Stomach (tissue), 19 donors: ENCODE measurements at places on chromosomes 2 and 18. TPM values are rescaled to one million over a fixed set of nuclear protein-coding genes. Genes with fewer than 3 reads are reported as not detected.

GRCh38 chr18:46313521-46313920 lies 209.3 kb downstream of the HAUS1 start:
- H3K4me3 ChIP-seq, result no peak overlapping the region
- H3K27ac ChIP-seq, result no peak overlapping the region
- H3K36me3 ChIP-seq, result no peaks in the 10 kb centered on the region
- no peak for DNase-seq
- no peaks in the 10 kb centered on the region for H3K4me1 ChIP-seq

GRCh38 chr2:179181002-179181401 lies 83.6 kb downstream of the SESTD1 start:
- H3K27ac ChIP-seq, result no peak overlapping the region
- peaks cover 27% of the 10 kb centered on the region for H3K36me3 ChIP-seq
- no peak for DNase-seq

DNA sequence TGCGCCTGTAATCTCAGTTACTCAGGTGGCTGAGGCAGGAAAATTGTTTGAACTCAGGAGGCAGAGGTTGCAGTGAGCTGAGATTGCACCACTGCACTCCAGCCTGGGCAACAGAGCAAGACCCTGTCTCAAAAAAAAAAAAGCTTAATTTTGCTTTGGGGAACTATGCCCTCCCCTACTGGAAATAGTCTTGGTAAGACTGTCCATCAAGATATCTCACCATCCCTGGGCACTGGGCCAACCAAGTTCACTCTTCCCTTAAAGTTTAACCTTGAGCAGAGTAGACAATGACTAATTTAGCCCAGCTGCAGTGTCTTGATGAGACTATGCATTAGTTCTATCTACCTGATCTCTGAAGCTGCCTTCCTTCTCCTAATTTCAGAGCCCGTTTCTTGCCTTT lies 44.7 kb downstream of the ASXL2 start:
- no peaks in the 10 kb centered on the region for H3K27me3 ChIP-seq
- H3K4me1 ChIP-seq, result peaks cover 14% of the 10 kb centered on the region
- H3K4me3 ChIP-seq, result no peak overlapping the region
- no peak for DNase-seq

- DNase-seq, result no peak
- H3K27me3 ChIP-seq, result no peaks in the 10 kb centered on the region
- no peak overlapping the region for H3K4me3 ChIP-seq
- H3K27ac ChIP-seq, result no peak overlapping the region
- H3K4me1 ChIP-seq, result no peaks in the 10 kb centered on the region
These were observed 156.4 kb downstream of the PPP1R1C start for GRCh38 chr2:182142062-182142461.

- no peaks in the 10 kb centered on the region for H3K4me1 ChIP-seq
- H3K36me3 ChIP-seq, result no peaks in the 10 kb centered on the region
- no peak overlapping the region for H3K27ac ChIP-seq
- H3K4me3 ChIP-seq, result no peak overlapping the region
- peaks cover 10% of the 10 kb centered on the region for H3K27me3 ChIP-seq
These were observed 7.5 kb upstream of the STAMBP start for GRCh38 chr2:73821227-73821626.

DNA sequence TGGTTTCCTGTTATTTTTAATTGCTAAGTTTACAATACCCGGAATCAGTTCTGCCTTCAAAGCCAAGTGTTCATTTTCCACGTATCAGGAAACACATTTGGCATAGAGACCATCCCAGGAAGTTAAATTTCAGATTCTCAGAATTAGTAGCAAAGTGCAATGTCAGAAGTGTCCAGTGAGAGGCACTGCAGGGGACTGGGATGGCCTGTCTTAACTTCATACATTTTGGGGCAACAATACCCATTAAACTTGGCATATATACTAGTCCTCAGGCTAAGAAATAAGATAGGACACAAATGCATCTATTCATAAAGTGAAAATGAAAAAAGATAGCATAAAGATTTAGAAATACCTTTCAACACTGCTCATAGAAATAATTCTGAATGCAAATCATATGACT lies 1.5 kb upstream of the IL1RL2 start:
- DNase-seq, result peak; percentile 35
- no peaks in the 10 kb centered on the region for H3K36me3 ChIP-seq
- no peak overlapping the region for H3K4me3 ChIP-seq
- H3K27ac ChIP-seq, result no peak overlapping the region
- no peaks in the 10 kb centered on the region for H3K27me3 ChIP-seq
- peaks cover 10% of the 10 kb centered on the region for H3K4me1 ChIP-seq

DNA sequence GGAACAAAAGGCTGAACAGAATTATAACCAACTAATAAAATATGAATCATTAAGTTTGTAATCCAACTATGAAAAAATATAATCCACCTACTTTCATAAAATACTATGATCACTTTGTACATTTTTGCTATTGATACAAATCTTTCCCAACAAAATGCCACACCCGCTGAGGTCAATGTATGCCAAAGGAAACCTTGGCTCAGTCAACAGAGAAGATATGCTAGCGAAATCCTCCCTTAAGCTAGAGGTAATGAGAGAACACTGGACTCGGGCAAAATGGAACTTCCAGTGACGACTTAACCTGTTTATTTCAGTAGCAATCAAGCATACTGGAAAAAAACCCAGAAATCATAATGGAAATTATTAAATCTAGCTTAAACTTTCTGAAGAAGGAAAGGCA lies 81.5 kb downstream of the NOL10 start:
- H3K27me3 ChIP-seq, result no peaks in the 10 kb centered on the region
- no peak for DNase-seq
- H3K4me1 ChIP-seq, result no peaks in the 10 kb centered on the region

- no peak for DNase-seq
- H3K27ac ChIP-seq, result no peak overlapping the region
- H3K4me3 ChIP-seq, result no peak overlapping the region
- H3K27me3 ChIP-seq, result no peaks in the 10 kb centered on the region
These were observed 28.8 kb downstream of the STEAP3 start for GRCh38 chr2:119252186-119253113.

- no peak overlapping the region for H3K4me3 ChIP-seq
- no peak for DNase-seq
- H3K36me3 ChIP-seq, result no peaks in the 10 kb centered on the region
- H3K27me3 ChIP-seq, result no peaks in the 10 kb centered on the region
- H3K4me1 ChIP-seq, result peaks cover 13% of the 10 kb centered on the region
These were observed 79.7 kb upstream of the APCDD1 start for GRCh38 chr18:10374636-10375293.

GRCh38 chr2:133680343-133681049 lies 112.2 kb upstream of the NCKAP5 start:
- no peaks in the 10 kb centered on the region for H3K36me3 ChIP-seq
- H3K4me1 ChIP-seq, result peaks cover 2% of the 10 kb centered on the region
- no peaks in the 10 kb centered on the region for H3K27me3 ChIP-seq
- DNase-seq, result no peak
- H3K27ac ChIP-seq, result no peak overlapping the region

DNA sequence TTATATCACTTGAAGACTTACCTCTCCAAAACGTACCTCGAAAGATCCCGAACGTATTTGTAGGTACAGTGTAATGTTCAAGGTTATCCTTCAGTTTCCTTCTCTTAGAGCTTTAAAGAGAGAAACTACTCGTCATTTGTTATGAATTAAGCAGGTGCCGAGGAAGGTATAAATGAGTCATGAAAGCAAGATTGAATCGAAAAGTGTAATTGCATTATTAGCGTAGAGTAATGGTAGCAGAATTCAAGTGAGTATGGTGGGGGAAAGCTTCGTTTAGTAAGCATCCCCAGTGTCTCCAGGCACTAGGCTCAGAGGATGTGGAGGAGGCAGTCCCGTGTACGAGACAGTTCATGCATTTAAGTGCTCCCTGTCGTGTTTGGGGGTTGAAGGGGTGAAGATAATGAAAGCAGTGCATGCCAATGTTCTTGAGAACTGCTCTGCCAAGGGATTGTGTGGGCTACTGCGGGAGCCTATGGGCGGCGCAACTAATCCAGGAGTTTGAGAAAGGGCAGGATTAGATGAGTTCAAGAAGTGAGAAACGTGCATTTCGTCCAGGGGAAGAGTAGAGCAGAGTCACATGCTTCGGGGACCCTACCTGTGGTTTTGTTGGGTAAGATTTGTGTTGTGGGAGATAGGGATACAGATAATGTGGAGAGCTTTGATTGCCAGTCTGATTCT lies 858 bp downstream of the POLR1B start:
- H3K27me3 ChIP-seq, result no peaks in the 10 kb centered on the region
- peak overlapping the region; percentile 77 for H3K4me3 ChIP-seq
- H3K4me1 ChIP-seq, result peaks cover 22% of the 10 kb centered on the region
- no peak for DNase-seq

- peak; percentile 20 for DNase-seq
- H3K27me3 ChIP-seq, result no peaks in the 10 kb centered on the region
- no peaks in the 10 kb centered on the region for H3K36me3 ChIP-seq
- H3K4me3 ChIP-seq, result no peak overlapping the region
- H3K27ac ChIP-seq, result no peak overlapping the region
- H3K4me1 ChIP-seq, result no peaks in the 10 kb centered on the region
These were observed 141.5 kb downstream of the SPHKAP start for GRCh38 chr2:228039752-228040534.

- no peak overlapping the region for H3K27ac ChIP-seq
- H3K4me3 ChIP-seq, result no peak overlapping the region
- H3K27me3 ChIP-seq, result no peaks in the 10 kb centered on the region
These were observed 308.8 kb downstream of the DCDC2C start for GRCh38 chr2:4012197-4012596.

GRCh38 chr18:44632469-44633145 lies 48.1 kb upstream of the SETBP1 start:
- DNase-seq, result no peak
- H3K27me3 ChIP-seq, result no peaks in the 10 kb centered on the region
- H3K4me3 ChIP-seq, result no peak overlapping the region
- no peak overlapping the region for H3K27ac ChIP-seq
- H3K36me3 ChIP-seq, result no peaks in the 10 kb centered on the region

DNA sequence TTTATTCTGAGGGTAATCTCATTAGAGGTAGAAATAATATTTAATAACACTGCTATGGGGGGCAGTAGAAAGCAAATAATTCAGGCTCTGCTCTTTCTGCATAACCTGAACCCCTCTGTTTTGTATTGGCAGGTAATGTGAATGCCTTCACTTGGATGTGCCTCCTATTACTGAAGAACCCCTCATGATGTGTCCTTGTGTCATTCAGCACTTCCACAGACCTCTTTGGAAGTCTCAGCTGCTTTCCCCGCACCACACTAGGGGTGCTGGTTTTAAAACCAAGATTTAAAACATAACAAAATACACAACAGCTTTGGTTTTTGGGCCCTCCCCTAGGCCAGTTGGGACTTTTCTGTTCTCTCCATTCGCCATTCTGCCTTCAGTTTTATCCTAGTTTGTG lies 281.7 kb upstream of the MC4R start:
- H3K36me3 ChIP-seq, result no peaks in the 10 kb centered on the region
- no peaks in the 10 kb centered on the region for H3K27me3 ChIP-seq
- no peak for DNase-seq
- no peak overlapping the region for H3K27ac ChIP-seq

- no peak for DNase-seq
- no peaks in the 10 kb centered on the region for H3K36me3 ChIP-seq
These were observed 322.5 kb downstream of the ARHGAP15 start for GRCh38 chr2:143451642-143452281.

GRCh38 chr2:26400723-26401122 lies 997 bp upstream of the DRC1 start:
- no peak overlapping the region for H3K27ac ChIP-seq
- peaks cover under 1% of the 10 kb centered on the region for H3K36me3 ChIP-seq
- H3K4me1 ChIP-seq, result peaks cover 9% of the 10 kb centered on the region
- DNase-seq, result no peak
- peaks cover 8% of the 10 kb centered on the region for H3K27me3 ChIP-seq

DNA sequence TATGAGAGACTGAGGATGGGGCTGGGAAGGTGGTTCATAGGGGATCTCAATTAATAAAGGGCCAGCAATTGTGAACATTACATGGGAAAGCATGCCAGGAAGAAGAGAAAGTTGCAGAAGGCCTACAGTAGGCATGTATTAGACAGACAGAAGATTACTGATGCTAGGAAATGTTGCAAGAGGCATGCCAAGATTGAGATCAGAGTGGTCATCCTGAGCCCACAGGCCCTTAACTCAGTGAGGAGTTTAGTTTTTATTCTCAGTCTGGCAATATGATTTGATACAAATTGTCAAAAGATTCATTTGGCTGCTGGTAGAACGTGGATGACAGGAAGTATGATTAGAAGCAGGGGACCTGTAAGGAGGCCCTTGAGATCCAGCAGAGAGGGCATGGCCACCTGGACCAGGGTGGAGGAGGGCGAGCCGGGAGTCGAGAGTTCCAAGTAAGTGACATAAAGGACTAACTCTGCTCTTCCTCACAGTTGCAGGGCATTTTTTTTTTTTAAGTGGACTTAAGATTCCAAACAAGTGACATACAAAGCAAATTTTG lies 54.9 kb downstream of the EPHA4 start:
- no peaks in the 10 kb centered on the region for H3K27me3 ChIP-seq
- no peak overlapping the region for H3K4me3 ChIP-seq
- no peaks in the 10 kb centered on the region for H3K36me3 ChIP-seq
- DNase-seq, result no peak

DNA sequence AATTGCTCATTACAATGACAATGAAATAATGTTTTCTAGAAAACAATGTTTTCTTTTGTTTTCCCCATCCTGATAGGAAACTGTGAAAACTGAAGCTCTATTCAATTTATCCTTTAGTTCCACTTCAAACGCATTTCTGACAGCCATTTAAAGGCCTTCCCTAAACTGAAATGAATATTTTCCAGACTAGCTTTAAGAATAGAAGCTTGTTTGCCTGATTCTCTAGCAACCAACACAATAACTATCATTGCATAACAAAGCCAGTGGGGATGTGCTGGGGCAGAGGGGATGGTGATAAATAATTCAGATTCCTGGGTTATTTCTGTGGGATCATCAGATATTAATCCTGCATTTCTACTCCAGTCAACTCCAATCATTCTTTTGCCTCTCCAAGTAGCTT lies 427.1 kb downstream of the RND3 start:
- no peaks in the 10 kb centered on the region for H3K27me3 ChIP-seq
- DNase-seq, result no peak
- no peak overlapping the region for H3K27ac ChIP-seq
- H3K4me1 ChIP-seq, result no peaks in the 10 kb centered on the region
- no peaks in the 10 kb centered on the region for H3K36me3 ChIP-seq

DNA sequence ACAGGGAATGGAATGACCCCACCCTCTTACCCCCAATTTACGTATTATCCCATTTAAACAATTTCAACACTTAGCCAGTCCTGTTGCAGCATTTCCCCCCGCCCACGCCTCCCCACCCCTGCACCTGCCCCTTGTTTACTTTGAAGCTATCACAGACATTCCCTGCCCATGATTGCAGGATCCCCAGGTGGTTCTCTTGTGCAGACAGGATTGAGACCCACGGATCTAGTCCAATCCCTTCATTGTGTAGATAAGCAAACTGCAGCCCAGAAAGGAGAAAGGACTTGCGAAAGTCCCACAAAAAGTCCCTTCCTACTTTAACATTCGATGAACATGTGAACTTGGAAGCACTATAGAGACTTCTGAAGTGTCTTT lies 38.9 kb downstream of the TMEM17 start:
- no peak overlapping the region for H3K27ac ChIP-seq
- H3K27me3 ChIP-seq, result no peaks in the 10 kb centered on the region
- no peak for DNase-seq
- peaks cover 39% of the 10 kb centered on the region for H3K4me1 ChIP-seq

REG1A gene
- 2.3 TPM for total RNA-seq

SCYGR5 gene
- not detected for total RNA-seq

FOXD4L1 gene
- not detected for total RNA-seq

DSG1 gene
- total RNA-seq, result not detected

EVX2 gene
- not detected for total RNA-seq

PRSS56 gene
- not detected for total RNA-seq
